ENCODE measurements at places on chromosomes 3 and 15.

DNA sequence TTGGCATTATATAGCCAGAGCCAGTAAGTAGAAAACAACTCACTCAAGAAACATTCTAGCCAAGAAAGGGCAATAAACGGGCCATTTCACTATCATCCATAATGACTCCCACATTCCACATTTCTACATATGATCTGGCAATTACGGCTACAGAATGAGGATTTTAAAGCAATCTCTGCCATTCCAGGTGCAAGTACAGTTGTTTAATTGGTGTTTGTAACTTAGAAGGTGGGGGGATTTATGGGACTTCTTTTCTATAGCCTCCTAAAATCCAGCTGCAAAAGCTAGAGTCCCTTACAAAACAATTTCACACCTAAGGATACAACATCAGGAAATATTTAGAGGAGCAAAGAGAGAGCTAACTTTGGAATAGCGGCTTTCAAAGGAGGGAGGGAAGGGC is 295.4 kb upstream of the RORA start:
- DNase-seq = no peak

DNA sequence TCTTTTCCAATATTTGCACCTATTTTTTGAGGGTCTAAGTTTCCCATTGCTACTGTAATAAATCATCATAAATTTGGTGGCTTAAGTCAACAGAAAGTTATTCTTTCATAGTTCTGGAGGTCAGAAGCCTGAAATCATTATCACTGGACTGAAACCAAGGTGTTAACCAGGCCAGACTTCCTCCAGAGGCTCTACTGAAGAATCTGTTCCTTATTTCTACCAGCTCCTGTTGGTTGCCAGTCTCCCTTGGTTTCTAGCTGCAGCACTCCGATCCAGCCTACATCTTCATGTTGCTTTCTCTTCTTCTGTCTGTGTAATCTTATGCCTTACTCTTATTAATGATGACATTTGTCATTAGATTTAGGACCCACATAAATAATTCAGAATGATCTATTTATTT is 22.0 kb upstream of the ARPP21 start:
- DNase-seq = no peak

- no peak for DNase-seq
Measured at GRCh38 chr3:160686955-160687535, 10.1 kb downstream of the ARL14 start.

DNA sequence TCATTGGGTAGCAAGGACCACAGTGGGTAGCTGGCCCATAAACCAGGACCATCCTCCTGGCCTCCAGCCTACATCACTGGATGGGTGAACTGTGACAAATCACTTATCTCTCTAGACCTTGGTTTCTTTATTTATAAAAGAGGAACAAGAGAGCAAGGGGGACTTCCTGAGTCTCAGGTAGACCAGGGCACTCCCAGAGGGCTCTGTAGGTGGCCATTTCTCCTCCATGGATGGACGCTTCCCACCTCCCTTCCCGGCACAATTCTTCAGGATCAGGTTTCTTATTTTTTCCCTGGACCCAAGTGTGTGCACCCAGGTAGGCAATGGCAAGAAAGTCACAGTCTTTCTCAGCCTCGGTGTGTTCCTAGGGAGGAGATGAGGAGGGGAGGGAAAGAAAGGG is 41.4 kb upstream of the SPATA12 start:
- no peak for DNase-seq

DNA sequence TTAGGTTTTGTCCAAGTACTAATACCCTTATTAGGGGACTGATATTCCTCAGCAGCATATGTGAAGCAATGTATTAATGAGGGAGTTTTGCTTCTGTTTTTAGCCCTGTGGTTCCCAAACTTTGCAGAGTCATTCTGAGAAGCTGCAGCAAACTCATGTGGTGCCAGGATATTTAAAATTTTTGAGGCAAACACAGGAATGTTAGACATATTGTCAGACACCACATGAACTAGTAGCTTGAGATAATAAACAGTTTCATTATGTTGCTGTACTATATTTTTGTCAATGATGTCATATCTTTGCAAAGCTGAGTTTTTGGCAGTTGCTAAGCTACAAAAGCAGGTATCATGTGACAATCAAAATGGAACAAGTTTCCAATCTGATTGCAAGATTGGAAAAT is 36.6 kb downstream of the ATP6V1A start:
- no peak for DNase-seq

GRCh38 chr15:50187997-50188396 is 6.0 kb downstream of the SLC27A2 start:
- DNase-seq = no peak

DNA sequence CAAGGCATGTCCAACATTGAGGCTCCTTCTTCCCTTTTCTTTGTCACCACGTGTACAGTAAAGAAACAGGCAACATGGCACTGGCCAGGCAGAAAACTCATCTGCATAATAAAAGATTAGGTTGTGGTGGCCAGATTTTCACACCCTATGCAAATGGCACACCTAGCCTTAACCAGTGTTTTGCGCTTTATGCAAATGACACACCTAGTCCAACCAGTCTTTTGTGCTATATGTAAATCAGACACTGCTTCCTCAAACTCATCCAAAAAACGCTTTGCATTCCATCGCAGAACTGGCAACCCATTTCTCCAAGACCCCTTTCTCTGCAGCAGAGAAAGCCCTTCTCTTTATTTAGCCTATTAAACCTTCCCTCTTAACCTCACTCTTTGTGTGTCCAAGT is 109.1 kb downstream of the ZNF385D start:
- DNase-seq = no peak

GRCh38 chr15:63509056-63509954 is 4.9 kb downstream of the USP3 start:
- DNase-seq = no peak

DNA sequence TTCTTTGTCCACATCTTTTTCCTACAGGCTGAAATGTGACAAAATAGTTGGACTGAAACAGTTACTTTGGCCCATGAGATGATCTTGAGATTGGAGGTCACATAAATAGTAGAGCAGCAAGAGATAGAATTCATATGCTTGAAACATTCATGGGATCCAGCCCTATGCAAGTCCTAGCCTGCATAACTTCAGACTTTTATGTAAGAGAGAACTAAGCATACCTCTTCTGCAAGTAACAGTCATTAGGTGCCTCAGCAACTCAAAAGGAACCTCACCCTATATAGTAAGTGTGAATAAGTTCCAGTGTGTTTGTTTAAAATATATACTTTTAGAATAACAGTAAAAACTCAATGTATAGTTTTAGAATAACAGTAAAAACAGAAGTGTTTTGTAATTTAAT is 138.0 kb upstream of the P2RY1 start:
- no peak for DNase-seq

DNA sequence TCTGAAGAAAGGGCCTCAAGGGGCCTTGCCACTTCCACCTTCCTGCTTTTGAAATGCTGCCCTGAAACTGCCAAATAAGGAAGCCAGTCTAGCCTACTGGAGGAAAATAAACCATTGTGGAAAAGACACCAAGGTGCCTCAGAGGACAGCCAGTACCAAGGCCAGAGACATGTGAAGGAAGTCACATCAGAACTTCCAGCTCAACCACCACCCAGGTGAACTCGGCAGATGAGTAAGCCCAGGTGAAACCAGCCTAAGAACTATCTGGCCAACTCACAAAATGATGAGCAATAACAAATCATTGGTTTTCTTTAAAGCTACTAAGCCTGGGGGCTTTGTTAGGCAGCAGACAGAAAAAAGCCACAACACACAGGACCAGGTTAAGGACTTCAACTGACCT is 103.0 kb downstream of the MAGI1 start:
- DNase-seq = no peak

GRCh38 chr3:11907667-11908660 is 61.3 kb upstream of the TAMM41 start:
- DNase-seq = no peak

DNA sequence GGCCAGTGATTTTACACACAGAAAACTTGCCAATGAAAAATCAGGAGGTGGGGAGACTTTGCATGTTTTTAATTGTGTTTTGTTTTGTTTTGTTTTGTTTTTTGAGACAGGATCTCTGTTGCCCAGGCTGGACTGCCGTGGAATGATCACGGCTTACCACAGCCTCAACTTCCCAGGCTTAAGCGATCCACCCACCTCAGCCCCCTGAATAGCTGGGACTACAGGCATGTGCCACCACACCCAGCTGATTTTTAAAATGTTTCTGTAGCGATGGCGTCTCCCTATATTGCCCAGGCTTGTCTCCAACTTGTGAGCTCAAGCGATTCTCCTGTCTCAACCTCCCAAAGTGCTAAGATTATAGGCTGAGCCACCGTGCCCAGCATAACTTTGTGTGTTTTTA is 46.0 kb downstream of the MEIS2 start:
- no peak for DNase-seq

GRCh38 chr3:27340534-27340933 is 28.6 kb downstream of the NEK10 start:
- no peak for DNase-seq

DNA sequence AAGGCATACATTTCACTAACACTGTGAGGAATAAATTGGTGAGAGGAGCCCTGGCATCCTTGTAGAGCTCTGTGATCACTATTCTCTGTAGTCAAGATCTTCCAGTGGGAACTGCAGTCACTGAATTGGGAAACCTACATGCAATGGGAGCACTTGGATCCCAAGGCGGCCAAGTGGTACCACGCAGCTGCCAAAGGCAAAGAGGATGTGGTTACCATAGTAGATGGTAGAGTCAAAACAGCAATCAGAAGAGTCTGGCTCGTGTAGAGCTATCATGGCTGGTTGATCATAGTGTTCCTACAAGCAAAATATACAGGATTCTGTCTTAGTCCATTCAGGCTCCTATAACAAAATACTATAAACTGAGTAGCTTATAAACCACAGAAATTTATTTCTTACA is 849.7 kb downstream of the ROBO2 start:
- DNase-seq = no peak

DNA sequence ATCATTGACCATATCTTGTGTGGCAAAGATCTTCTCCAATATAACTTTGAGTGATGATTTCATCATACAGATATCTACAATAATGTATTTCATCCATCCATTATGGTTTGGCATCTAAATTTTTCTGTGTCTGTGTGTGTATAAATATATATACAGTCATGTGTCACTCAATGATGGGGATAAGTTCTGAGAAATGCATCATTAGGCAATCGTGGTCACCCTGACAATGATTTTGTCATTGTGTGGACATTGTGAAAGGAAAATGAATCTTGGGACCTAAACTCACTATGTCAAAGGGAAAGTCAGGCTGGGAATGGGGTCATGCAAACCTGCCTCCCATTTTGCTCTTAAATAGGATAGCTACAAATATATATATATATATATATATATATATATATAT is 12.4 kb downstream of the CFAP161 start:
- DNase-seq = no peak

GRCh38 chr3:185934767-185935464 is 2.9 kb downstream of the TRA2B start:
- DNase-seq = no peak

GRCh38 chr3:128770387-128770786 is 44.4 kb downstream of the RAB7A start:
- no peak for DNase-seq

GRCh38 chr15:65355173-65355987 is 22.4 kb downstream of the IGDCC3 start:
- no peak for DNase-seq

GRCh38 chr3:40719660-40720287 is 195.0 kb downstream of the ZNF621 start:
- DNase-seq = no peak

DNA sequence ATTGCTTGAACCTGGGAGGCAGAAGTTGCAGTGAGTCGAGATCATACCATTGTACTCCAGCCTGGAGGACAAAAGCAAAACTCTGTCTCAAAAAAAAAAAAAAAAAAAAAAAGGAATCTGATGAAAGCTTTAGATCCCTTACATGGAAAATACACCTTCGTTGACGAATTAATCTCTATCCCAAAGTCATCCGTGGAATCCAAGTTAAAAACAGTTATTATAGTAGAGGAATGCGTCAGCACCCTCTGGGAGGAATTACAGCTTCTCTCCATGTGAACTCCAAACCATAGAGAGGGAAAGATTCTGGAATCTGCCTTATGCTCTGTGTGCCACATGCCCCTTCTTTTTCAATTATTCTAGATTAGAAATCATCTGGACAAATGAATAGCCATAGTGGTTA is 192.3 kb upstream of the C2CD4B start:
- DNase-seq = no peak

DNA sequence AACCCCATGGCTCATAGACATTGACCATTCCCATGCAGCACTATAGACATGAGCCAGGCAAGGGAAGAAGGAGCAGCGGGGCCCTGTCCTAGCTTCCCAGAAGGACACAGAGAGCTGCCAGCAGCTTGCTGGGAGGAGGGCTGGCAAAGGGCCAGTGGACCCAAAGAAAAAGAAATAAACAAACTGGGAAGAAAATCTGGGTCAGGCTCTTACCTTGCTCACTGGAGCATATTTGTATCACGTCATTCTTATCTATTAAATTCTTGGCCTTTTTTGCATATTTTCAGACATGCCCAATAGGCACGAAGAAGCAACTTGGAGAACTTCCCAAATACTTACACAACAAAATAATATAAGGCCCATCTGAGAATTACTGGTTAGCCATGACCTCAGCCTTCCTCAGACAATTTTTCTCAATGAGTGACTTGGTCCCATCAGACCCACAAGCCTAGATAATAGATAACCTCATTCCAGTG is 28.4 kb downstream of the RASGRP1 start:
- no peak for DNase-seq

GRCh38 chr3:101128001-101128400 is 134.8 kb upstream of the ABI3BP start:
- DNase-seq = no peak

DNA sequence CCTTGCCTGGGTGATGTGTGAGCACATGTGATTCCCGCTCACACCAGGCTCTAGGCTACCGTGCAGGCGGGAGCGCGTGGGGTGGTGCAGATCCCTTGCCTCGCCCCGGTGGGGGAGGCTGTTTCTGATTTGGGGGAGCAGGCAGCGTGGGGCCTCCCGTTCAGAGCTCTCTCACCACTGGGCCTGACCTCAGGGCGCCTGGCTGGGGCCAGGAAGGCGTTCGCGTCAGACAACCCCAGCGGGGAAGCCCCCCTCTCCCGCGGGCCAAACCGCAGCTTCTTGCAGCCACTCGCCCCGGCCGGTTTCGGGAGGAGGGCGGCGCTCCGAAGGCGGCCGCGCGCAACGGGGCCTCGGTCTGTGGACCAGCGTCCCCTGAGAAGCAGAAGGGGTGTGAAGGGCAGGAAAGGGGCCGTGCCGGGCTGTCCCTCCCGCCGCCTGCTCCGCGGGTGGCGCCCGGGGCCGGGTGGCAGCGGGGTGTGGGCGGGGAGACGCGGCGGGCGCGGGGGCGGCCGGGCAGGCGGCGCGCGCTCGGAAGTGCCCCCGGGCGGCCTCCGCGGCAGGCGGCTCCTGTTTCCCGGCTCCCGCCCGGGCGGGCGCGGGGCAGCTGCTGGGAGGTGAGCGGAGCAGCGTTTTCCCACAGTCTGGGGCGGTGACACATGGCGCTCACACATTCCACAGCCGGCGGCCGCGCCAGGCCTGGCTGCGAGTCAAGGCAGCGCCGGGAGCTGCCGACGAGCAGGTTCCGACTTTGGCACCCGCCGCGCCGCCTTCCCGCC is 65.1 kb upstream of the HES1 start:
- peak; percentile 47 for DNase-seq

Measured in activated gamma-delta T cell treated with Interleukin-2 at 50 U/mL for 16 hours (primary cell).